ENCODE measurements at places on chromosomes 3 and 15.

- no peak for DNase-seq
Observed at GRCh38 chr3:33663042-33663441, 55.0 kb downstream of the CLASP2 start.

DNA sequence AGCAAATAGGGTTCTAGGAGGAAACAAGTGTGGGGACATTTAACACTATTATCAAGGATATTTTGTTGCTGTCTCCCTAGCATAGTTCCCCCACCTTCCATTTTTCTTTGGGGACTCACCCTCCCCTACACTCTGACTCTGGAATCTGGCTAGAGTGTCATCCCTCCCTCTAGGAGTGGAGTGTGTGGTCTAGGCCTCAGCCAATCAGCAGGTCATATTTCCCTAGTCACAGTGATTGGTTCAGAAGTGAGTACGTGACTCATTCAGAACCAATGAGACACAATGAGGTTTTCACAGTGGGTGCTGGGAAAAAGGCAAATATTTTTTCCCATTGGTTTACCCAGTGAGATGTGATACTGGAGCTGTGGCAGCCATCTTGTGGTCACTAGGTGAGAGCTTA, 234.4 kb downstream of the SHQ1 start:
- DNase-seq, result no peak

GRCh38 chr3:29456901-29457300, 176.0 kb downstream of the RBMS3 start:
- DNase-seq, result no peak

GRCh38 chr3:172157564-172158258, 118.3 kb downstream of the FNDC3B start:
- DNase-seq, result no peak

GRCh38 chr15:89129123-89129815, 41.0 kb downstream of the ABHD2 start:
- peak; percentile 23 for DNase-seq

DNA sequence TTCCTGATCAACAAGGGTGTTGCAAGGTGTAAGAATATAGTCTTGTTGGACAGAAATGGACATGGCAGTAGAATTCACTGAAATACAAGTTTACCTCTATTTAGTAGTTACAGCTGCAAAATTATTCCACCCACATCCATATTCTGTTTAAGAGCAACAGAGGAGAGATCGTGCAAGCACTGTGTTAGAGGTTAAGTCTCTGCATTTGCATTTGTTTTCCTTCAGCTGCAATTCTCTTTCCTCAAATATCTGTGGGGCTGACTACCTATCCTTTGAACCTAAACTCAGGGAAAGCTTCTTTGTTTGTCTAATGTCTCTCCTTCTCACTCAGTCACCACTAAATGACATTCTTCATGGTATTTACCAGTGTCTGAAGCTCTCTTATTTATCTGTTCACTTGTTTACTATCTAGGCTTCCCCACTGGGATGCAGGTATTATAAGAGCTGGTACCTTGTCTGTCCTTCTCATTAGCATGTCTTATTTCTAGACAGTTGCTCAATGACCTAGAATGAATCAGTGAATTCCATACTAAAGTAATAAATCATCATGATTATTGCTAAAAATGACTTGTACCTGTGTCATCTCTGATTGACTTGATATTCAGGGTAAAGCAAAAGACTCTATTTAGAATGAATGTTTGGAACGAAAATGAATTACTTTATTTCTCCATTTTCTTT, 175.3 kb upstream of the FEZF2 start:
- no peak for DNase-seq

- DNase-seq, result no peak
Observed at GRCh38 chr15:68732451-68732850, 88.2 kb downstream of the ANP32A start.

GRCh38 chr3:187955587-187955952, 198.4 kb upstream of the LPP start:
- no peak for DNase-seq

DNA sequence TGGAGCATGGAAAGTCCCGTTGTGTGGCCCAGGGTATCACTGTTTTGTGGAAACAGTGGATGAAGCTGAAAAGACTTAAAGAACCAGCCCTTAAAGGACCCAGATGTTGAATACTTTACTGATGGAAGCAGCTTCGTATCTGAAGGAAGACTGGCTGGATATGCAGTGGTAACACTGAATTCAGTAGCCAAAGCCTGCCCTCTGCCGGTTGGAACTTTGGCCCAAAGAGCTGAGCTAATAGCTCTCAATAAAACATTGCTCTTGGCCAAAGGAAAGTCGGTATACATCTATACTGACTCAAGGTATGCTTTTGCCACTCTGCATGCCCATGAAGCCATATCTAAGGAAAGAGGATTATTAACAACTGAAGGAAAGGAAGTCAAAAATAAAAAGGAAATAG, 885.4 kb downstream of the PDCD6IP start:
- DNase-seq, result peak; percentile 9

GRCh38 chr15:91498046-91498748, 355.3 kb upstream of the SLCO3A1 start:
- DNase-seq, result no peak

- no peak for DNase-seq
Observed at GRCh38 chr3:43790060-43790459, 99.3 kb downstream of the ABHD5 start.

DNA sequence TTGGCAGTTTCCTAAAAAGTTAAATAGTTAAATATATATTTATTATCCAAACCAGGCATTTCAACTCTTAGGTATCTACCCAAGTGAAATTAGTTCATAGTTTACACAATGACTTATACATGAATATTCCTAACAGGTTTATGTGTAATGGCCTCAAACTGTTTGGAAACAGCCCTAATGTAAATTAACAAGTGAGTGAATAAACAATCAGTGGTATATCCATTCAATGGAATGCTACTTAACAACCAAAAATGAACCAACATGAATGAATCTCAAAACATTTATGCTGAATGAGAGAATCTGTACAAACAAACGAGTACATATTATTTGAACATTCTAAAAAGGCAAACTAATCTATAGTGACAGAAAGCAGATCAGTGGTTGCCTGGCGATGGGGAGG, 33.5 kb downstream of the PRTG start:
- no peak for DNase-seq

GRCh38 chr3:2849092-2849491, 261.1 kb downstream of the IL5RA start:
- DNase-seq, result no peak

- DNase-seq, result no peak
Observed at GRCh38 chr15:36696196-36696595, 116.8 kb downstream of the CDIN1 start.

DNA sequence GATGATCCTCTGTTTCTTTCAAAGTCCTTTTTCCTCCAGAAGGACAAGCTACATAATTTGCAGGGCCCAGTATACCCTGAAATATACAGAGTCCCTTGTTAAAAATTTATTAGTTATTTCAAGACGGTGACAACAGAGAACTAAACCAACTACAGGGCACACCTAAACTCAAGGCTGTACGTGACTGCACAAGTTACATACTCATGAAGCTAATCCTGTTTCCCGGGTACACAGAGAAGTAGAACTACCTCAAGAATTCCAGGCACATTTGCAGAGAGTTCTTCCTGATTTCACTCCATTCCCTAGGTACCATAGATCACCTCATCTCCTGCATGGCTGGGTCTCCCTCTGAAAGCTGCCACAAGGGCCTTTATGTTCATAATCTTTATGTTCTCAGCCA, 279.4 kb upstream of the ARL6 start:
- DNase-seq, result no peak

GRCh38 chr3:178397202-178397601, 139.0 kb upstream of the KCNMB2 start:
- DNase-seq, result no peak

GRCh38 chr3:23656821-23657220, 148.9 kb upstream of the UBE2E1 start:
- DNase-seq, result no peak

DNA sequence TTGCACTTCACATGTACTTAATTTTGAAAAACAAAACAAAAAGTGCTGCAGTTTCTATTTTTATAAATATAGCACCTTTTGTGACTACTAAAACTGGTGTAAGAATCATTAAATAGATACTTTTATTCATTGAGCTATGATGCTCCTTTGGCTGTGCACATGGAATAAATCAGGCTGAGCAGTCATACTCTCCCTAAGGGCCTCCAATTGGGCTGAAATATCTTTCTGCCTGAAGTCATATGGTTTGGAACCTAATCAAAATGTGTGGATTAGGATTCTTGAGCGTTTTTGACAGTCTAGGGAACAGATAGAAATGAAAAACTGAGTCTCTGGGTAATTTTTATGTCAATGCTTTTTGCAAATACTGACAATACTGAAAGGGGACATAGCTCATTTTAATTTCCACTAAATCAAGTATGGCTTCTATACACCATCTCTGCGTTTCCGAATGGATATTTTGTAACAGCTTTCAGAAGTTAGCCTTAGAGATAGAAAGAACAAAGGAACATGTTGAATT, 392.2 kb upstream of the ROBO1 start:
- no peak for DNase-seq

GRCh38 chr3:21464746-21465145, 286.3 kb downstream of the ZNF385D start:
- DNase-seq, result no peak

DNA sequence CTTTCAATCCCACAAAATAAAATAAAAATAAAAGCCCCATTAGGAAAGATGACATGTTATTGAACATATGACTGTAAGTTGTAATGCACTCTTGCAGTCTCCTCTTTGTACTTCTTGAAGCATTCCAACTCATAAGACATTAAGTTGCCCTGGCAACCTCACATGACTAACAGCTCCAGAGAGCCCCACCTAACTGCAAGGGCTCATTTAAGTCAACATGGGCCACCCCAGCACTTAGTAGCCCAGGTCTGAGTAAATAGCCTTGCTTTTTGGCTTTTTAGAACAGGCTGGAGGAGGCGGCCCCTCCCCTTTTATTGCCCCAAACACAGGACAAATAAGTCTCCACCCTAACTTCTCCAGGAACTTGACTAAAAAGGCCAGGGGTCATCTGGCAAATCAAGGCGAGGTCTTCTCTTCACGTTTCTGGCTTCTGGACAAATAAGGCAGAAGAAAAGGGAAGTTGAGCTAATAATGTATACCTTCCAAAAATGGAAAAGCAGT, 135.1 kb downstream of the TMCO5A start:
- DNase-seq, result peak; percentile 27

GRCh38 chr3:140731440-140732119, 53.7 kb downstream of the TRIM42 start:
- DNase-seq, result no peak

DNA sequence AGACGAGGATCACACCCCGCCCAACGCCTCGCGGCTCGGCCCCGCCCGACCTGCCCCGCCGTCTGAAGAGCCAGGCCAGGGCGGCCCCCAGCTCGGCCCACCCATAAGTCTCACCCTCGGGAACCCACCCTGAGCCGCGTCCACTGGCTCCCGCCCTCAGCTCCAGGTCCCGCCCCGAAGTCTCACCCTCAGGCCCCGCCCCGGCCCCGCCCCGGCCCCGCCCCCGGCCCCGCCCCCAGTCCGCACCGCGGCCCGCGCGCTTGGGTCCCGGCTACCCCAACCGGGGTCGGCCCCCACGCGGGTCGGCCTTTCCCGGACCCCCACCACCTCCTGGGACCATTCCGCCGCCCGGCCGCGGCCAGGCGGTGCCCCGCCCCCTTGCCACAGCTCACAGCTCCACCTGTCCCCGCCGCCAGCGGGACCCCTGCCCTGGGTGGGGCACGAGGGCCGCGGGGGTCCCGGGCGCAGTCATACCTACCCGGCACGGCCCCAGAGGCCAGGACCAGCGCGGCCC, 489 bp downstream of the CSPG5 start:
- no peak for DNase-seq

DNA sequence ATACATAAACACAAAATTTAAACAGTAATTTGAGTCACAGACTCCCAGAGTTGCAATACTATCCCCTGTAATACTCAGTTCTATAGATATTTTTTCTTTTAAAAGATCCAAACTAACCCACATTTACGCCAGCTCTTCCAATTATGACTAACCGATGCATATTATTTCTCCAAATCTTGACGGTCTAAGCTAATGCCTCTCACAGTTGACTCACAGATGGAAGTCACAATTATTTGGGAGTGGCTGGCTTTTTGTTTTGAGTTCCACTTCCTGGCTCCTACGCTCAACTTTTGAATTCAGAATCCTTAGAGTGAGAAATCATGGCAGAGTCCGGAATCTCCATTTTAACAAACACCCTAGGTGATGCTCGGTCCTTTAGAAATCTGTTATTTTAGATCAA, 749.9 kb downstream of the FHIT start:
- no peak for DNase-seq

DNA sequence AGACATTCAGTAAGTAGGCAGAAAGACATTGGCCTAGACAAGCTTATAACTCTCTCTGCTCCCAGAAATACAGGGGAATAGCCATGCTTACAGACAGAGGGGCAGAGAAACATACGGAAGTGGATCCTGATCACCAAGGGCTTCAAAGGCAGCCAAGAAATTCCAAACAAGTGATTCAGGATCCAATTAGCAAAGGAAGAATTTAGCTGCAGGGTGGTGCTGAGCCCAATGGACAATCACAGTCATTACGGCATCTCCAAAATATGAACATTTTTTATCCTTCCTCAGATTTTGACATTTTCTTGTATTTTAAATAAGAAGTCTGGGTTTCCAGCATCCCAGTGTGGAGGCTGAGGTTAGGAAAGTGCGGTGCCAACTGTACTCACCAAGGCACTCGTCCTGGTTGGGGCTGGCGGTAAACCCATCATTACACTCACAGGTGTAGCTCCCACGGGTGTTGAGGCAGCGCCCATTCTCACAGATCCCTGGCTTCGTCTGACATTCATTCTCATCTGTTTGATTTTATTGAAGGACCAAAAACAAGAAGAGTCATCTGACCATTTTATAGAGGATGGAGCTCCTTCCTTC, 96.8 kb downstream of the DUT start:
- DNase-seq, result no peak
